WTC11 (cell line): ENCODE measurements at places on chromosomes 16 and 17. TPM values are rescaled to one million over a fixed set of nuclear protein-coding genes. Genes with fewer than 3 reads are reported as not detected.

SEPTIN12 gene
- not detected in 3 replicates for total RNA-seq

CNOT1 gene
- total RNA-seq: 278 to 314 TPM (median 283 TPM) in 3 replicates

TBC1D28 gene
- 0.09 to 0.15 TPM in 2 of 3 replicates, not detected in the other for total RNA-seq

CACNG5 gene
- total RNA-seq: 1.9 to 3.1 TPM (median 2.8 TPM) in 3 replicates

TP53 gene
- total RNA-seq: 173 to 179 TPM (median 176 TPM) in 3 replicates
